ENCODE measurements at places on chromosomes 2 and 18.

GRCh38 chr18:40259115-40259835, 1695.8 kb upstream of the PIK3C3 start:
- DNase-seq, result no peak

- no peak for DNase-seq
These were observed 32.0 kb downstream of the LGALSL start for GRCh38 chr2:64485961-64486360.

DNA sequence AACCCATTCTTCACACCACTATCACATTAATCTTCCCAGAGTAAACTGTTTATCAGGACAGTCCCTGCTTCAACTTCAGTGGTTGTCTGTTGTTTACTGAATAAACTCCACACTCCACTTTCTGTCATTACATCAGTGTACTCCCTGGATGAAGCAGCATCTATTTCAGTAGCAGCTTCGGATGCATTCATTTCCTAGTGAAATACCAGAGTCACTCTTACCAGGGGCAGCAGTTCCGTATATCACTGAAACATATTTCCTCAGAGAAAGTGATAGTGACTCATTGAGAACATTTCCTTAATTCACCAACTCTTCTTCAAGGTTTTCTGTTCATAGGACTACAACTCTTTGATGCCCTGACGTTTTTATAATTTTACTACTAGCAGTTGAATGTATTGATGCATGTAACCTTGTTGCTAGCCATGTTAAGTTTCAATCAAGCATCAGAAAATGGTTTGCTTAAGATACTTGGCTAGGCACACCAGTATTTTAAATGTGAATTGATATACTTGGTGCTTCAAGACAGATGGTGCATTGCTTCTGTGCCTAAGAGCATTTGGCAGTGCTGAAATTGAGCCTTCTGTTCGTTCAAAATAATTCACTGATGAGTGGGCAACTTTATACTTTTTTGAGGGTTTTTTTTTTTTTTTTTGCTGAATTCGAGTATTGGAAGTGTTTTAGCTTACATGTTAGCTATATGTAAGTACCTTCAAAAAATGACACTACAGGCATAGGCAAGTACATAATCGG, 92.3 kb downstream of the UBE2E3 start:
- no peak for DNase-seq

DNA sequence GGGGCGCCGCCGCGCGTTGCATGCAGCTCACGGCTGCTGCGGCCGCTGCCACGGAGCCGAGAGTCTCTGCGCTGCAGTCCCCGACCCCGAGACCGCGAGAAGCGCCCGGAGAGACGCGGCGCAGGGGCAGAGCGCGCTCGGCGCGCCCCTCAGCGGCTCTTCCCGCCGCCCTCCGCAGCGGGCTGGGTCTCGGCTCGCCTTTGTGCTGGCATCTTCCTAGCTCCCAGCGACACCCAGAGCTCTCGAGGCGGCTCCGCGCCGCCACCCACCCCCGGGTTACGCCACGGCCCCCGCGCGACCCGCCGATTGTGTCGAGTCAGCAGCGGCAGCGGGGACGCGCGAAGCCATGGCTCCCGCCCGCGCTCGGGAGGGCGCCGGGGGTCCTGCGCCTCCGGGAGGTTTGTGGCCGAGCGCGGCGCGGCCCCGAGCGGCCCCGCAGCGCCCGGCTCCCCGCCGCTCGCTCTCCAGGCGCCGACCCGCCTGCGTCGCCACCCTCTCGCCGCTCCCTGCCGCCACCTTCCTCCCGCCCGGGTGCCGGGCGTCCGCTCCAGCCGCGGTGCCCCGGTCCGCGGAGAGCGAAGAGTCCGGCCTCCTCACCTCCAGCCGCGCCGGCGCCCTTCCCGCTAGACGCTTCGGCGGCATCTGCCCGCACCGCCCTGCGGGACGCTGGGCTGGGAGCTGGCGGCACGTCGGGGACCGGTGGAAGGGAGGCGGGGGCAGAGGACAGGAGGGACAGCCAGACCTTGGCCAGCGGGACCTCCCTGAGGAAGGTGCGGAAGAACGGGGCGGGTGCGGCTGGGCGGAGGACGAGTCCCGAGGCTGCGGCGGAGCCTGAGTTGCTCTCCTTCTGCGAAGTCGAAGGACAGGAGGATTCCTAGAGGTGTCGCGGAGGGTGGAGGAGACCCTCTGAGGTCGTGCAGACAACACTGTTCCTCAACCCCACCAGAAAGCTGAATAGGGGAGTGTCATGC, 46.3 kb upstream of the CCDC150 start:
- DNase-seq, result peak; percentile 69

- peak; percentile 91 for DNase-seq
These were observed 7.6 kb upstream of the PRKCE start for GRCh38 chr2:45643543-45644542.

DNA sequence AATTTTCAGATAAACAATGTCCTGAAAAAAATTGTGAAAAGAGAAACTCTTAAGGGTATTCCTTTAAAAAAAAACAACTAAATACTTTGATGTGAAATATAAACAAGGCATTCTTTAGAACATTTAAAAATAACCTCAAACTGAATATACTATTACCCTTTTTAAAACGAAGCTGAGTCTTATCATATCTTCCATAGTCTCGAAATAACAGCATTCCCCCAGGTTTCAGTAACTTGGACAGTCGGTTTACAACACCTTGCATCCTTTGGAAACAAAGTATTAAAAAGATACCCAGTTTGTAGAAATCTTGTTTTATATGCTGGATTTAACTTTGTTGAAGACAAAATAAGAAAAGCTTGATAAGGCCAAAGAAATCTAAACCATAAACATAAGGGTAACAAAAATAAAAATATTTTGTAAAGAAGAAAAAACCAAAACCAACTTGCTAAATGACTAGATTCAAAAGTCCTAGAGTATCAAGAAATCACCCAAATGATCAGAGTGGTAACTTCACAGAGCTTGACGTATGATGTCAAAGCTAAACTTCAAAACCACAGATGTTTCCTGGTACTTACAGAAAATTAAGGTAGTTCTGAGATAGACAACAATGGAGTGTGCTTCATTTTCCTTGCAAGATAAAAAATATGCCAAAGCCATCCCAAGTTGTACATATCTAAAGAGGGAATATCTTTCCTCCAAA, 107.8 kb downstream of the METTL8 start:
- DNase-seq, result no peak

DNA sequence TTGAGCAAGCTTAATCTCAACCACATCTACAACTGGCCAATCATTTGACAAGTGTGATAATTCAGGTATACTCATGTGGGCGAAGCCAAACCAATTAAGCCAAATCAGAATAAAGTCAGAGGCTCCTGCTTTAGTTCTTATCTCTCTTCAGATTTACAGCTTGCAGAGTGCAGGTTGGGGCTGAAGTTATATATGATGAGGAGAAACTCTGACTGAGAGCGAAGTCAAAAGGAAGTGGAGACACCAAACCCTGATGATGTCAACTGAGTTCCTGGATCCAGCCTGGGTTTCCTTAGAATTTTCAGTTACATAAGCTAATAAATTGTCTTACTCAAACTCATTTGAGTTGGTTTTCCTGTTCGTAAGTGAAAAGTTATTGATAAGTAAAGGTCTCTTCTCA, 73.9 kb downstream of the ASXL2 start:
- DNase-seq, result no peak

DNA sequence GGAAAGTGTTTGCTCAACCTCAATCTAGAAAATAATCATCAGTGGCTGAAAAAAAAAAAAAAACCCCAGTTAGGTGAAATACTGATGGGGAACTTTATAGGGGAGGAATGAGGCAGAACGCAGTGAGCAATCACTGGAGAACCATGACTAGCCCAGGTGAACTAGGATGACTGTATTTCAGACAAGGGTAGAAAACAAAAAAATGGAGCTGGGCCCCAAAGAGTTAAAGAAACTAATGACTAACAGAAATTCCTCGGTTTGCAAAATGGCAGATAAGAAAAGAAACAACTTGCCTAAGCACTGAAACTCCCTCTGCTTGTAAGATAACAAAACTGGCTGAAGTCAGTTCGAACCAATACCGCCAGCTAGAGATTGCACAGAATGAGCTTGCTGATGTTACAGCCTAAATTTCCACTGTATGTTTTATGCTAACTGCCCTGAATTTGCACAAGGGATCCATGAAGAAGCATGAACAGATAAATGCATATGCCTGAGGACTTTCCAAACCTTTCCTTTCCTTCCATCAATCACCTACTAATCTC, 245.9 kb downstream of the METTL4 start:
- no peak for DNase-seq

DNA sequence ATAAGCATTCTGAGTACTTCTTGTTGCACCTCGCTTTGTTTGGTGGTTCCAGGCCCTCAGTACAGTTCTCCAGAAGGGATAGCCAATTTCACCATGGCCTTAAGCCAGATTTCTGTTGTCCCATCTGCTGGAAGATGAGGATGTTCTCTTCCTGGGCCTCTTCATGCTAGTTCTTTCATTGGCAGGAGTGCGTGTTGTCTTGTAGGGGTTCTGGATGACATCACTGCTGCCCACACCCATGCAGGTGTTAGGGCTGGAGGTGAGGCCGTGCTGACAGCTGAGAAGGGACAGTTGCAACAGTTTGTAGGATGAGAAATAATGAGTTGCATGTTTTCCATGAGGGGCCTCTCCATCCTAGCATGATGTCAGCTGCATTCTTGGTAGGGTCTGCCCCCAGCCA, 142.9 kb downstream of the LDLRAD4 start:
- no peak for DNase-seq

DNA sequence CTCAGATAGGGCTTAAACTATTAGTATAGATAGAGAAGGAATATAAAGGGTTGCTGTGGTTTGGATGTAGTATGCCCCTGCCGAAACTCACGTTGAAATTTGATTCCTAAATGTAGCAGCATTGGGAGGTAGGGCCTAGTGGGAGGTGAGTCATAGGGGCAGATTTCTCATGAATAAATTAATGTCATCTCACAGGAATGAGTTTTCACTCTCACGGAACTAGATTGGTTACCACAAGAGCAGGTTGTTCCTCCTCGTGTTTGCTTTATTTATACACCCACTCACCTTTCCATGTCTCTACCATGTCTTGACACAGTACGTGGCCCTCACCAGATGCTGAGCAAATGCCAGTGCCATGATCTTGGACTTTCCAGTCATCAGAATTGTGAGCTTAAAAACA, 218.2 kb downstream of the RBM43 start:
- peak; percentile 20 for DNase-seq

DNA sequence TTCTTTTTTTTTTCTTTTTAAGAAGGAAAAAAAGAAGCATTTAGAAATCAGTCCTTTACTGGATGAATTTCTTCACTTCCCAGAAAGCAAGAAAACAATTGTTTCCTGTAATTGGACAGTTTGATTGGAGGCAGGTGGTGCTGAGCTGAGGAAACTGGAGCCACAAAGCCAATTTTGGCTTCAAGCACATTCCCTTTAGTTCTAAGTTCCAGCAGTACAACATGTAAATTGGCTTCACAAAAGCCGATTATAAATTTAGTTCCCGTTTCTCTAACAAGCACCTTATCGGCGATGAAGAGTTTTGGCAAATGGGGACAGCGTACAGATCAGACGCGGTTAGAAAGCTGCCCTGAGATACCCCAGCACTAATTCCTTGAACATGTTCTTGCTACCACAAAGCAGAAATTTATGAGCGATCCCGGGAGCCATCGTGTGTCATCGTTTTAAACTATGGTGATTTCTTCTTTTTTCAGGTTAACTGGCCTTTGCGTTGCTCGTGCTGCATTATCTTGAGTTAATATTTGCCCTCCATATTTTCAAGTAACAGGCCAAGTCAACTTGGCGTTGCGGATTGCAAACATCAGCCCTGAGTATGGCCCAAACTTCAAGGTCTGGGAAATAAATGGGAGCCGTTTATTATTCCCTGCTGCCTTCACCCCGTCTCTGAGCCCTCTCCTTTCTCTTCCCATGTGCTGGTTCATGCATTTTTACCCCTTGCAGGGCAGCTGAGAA, 190.4 kb upstream of the ID2 start:
- DNase-seq, result no peak

DNA sequence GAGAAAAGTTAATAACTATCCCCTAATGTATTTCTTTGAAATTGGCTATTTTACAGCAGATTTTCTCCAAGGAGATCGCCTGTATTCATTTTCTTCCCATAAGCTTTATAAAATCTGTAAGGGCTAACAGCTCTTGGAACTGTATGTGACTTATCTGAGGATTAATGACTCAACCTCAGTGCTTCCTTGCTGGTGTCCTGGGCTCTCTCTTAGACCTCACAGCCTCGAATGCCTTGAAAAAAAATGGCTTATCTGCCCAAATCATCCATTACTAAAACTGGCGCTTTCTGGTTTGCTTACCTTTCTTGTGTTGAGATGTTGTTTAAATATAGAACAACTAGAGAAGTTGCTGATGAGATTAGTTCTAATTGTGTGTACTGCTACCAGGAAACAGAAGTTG, 713.6 kb downstream of the SLC4A3 start:
- no peak for DNase-seq

GRCh38 chr2:69642709-69643601, 584 bp downstream of the AAK1 start:
- DNase-seq, result peak; percentile 39

DNA sequence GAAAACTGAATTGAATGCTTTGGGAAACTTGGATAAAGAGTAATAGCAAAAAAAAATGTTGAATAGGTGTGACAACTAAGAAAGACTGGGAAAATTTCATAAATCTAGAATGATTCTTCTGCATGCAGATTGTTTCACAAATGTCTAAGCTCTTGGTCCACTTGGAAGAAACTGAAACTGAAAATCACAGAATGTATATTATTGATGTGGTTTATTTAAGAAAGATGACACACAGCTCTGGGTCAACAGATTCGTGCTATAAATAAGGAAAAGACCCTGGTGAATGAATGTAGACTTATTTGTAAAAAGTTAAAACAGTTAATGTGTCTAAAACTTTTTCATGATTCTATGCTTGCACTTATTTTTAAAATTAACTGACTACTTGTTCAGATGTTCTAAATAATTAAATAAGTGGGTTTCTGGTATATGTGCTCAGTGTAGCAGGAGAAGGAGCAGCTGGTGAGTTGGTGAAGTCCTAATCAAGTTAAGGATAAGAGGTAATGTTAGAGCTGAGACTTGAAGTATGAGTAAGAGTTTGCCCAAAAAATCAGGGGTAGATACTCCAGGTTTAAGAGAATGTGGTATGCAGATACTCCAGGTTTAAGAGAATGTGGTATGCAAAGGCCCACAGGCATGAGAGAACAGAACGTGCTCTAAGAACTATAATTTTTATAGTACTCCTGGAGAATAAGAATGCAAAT, 24.5 kb downstream of the UGP2 start:
- no peak for DNase-seq

- DNase-seq, result no peak
These were observed 10.3 kb downstream of the EDAR start for GRCh38 chr2:108978709-108979111.

DNA sequence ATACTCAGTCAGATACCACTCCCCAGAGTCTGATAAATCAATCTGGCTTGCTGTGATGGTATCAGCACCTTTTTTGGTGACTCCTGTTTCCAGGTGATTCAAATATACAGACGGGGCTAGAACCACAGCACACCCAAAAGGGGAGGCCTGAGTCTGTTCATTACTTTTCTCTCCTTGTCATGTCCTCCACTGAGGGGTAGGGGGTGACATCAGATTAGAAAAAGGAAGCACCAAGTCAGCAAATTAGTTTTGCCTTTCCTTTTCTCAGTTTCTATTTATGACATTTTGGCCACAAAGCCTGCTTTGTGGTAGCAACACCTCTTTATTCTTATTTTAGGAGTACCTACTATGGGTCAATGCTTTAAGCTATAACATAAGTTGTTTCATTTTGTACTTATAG, 127.4 kb downstream of the CCDC102B start:
- DNase-seq, result no peak

GRCh38 chr2:228703152-228703551, 521.7 kb upstream of the SPHKAP start:
- no peak for DNase-seq
